ENCODE measurements at places on chromosomes 13 and 19.

- peak; percentile 65 for DNase-seq
These were observed 37.7 kb downstream of the GSX1 start for GRCh38 chr13:27830010-27830409.

- no peak for DNase-seq
These were observed 10.9 kb downstream of the MKNK2 start for GRCh38 chr19:2039959-2040646.

DNA sequence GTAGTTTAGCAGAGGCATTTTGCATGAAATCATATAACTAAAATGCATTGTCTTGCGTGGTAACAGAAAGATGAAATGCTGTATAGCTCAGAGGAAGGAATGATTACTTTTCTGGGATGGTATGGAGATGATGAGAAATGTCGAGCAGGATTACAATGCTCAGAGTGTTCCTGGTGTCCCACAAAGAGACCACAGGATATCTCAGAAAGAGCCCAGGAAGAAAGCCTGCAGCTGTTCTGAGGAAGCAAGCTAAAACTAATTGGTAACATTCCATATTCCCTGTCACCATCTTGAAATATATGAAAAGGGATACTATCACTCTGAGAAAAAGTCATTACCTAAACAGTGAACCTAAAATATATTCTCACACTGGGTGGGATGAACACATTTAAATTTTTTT, 233.1 kb downstream of the POU4F1 start:
- no peak for DNase-seq

DNA sequence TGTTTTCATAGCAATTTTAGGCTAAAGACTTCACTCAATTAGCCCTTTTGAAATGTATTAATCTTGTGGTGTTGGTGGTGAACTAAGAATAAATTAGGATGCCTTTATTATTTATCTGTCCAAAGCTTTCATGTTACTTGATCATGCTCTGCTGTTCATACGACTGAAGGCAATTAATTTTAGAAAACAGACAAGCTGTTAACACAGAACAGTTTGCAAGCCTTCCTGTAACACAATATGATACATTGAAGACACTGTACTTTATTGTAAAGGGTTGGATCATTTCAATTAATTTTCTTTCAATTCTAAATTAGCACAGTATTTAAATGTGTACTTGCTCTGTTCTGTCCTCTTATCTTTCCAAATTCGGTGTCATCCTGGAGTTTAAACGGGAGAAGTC, 794.3 kb upstream of the MIR17HG start:
- no peak for DNase-seq

GRCh38 chr13:56953965-56954364, 186.8 kb upstream of the PRR20A start:
- DNase-seq = no peak

Measured in activated CD4-positive, alpha-beta T cell treated with anti-CD3 and anti-CD28 coated beads, Interleukin-2, Interleukin-6, amounts not matched to agents 100 ng/mL and 50 ng/mL, durations not matched to agents 16 hours and 8 hours (primary cell).